ENCODE measurements at places on chromosomes 11 and 22.

- no peak for DNase-seq
Measured at GRCh38 chr11:31422703-31423102, 53.0 kb downstream of the DNAJC24 start.

GRCh38 chr11:113465786-113466185 lies 9.4 kb downstream of the DRD2 start:
- no peak for DNase-seq

DNA sequence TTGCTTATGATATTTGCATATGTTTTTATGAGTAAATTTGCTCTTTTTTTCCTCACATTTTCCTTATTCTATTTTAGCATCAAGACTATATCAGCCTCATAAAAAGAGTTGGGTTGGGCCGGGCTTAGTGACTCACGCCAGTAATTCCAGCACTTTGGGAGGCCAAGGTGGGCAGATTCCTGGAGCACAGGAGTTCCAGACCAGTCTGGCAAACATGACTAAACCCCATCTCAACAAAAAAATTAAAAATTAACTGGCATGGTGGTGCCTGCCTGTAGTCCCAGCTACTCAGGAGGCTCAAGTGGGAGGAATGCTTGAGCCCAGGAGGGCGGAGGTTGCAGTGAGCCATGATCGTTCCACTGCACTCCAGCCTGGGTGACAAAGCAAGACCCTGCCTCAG lies 148.8 kb upstream of the ANO5 start:
- DNase-seq = no peak

GRCh38 chr11:72683782-72684200 lies 9.6 kb upstream of the PDE2A start:
- peak; percentile 41 for DNase-seq

- no peak for DNase-seq
Measured at GRCh38 chr22:18114495-18114894, 3.9 kb downstream of the TUBA8 start.

- DNase-seq = no peak
Measured at GRCh38 chr22:37635157-37635556, 4.3 kb upstream of the SH3BP1 start.
